ENCODE measurements at places on chromosomes 13 and 19.

- DNase-seq: no peak
These were observed 87.3 kb upstream of the ABCC4 start for GRCh38 chr13:95388420-95389079.

DNA sequence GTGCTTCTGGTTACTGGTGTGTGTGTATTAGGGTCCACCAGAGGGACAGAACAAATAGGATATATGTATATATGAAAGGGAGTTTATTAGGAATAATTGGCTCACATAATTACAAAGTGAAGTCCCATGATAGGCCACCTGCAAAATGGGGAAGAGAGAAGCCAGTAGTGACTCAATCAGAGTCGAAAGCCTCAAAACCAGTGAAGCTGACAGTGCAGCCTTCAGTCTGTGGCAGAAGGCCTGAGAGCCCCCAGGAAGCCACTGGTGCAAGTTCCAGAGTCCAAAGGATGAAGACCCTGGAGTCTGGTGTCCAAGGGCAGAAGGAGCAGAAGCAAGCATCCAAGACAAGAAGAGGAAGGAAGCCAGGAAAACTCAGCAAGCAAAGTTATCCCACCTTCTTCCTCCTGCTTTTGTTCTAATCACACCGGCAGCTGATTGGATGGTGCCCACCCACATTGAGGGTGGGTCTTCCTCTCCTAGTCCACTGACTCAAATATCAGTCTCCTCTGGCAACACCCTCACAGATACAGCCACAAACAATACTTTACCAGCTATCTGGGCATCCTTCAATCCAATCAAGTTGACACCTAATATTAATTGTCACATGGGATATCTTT, 21.7 kb upstream of the SCEL start:
- DNase-seq: no peak

DNA sequence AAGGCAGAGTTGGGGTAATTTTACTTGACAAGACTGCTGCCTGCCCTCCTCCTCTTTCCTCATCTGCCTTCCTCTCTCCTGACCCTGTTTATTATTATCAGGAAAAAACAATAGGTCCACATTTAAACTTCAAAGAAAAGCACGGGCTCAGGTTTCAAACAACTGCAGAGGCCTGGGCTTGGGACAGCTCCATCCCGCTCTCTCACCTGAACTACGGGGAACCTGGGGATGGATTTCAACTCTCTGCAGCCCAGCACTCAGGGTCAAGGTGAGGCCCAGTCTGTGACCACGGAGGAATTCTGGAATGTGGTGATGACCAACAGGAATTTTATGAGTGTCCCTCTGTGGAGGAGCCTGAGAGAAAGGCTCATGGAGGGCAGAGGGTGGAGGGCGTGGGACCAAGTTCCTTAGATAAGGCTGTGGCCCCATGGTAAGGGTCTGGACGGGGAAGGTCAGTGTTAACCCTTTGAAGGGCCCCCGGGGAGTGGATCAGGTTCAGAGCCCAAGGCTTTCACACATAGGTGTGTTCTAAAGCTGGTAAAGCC, 220.8 kb upstream of the MAB21L1 start:
- DNase-seq: no peak

GRCh38 chr13:108272333-108272732, 2.8 kb downstream of the TNFSF13B start:
- no peak for DNase-seq

DNA sequence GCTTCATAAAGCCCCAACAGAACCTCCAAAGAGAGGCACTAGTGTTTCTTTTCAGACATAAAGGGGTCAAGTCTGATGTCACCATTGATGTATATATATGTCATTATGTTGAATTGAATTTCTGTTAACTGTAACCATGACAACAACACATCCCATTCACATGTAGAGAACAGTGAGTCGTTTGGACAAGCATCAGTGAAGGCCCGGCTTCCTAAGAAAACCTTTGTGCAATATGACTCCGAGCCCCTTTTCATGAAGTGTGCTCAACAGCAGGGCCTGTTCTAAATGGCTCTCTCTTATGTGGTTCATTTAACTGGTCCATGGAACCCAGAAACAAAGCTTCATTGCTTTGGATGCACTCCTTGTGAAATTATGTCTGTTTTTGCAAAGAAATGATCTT, 67.2 kb upstream of the UBL3 start:
- no peak for DNase-seq

GRCh38 chr13:106527826-106528225, 7.6 kb downstream of the EFNB2 start:
- no peak for DNase-seq

DNA sequence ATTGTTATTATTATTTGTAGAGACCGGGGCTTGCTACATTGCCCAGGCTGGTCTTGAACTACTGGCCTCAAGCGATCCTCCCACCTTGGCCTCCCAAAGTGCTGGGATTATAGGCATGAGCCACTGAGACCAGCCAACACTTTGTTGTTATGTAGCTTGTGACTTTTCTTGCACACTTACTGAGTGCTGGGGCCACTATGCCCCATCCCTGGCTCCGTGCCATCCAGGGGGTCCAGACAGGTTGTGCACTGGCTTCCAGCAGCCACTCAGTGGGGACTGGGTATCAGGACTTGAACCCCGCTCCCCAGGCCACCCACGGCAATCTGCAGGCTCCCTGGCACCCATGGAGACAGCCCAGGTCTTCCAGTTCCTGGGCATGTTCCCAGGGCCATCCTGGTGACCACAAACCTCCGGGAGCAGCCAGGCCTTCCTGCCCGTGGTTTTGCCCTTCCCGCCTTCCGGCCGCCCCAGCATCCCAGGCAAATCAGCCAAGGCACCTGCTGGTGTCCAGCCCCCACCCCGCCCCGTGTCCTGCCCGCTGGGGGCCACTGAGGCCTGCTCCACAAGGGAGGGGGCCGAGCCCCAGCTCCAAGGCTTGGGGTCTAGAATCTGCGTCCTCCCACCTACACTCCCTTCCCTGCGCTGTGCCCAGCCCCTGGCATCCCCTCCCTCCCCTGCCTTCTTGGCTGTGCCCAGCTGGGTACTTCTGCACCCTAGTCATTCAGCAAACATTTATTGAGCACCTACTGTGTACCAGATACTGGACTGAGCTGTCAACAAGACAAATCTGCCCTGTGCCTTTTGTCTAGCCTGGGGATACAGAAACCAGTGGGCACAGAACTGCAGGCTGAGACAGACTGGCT, 23.7 kb upstream of the SEMA6B start:
- no peak for DNase-seq

DNA sequence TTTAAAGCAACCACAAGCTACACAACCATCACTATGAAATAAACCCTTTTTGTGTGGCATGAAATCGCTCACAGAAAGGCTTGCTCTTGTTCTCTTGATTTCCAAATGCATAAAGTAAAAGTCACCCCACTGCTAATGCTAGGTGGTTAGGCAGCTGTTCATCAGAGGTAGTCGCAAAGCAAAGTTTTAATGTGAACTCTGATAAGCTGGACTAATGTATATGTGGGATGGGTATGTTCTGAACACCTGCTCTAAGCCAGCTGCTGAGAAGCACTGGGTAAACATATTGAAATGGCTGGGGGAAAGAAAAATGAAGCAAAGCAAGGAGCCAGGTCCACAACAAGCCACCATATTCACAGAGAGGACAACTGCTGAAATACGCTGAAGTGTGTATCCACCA, 142.3 kb downstream of the KLF12 start:
- DNase-seq: no peak

DNA sequence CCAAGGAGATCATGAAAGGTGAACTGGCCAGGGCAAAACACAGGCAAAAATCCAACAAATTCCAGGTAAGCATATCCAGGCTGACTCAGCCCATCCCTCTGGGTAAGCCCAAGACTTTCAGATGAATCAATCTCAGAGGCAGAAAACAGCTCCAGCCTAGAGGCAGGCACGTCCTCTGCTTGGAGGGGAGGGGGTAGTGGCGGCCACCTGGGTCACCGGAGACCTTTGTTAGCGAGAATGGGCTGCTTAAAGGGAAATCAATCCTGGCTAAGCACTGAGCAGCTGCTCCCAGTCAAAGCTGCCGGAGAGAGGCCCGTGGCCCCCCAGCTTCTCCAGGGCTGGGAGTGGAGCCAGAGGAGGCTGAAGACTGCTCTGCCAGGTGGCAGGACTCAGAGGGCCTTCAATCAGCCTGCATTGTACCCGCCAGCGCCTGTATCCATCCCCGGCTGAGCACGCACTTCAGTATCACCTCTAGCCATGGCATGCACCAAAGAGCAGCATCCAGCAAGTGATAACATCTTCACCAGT, 48.2 kb downstream of the PIN1 start:
- DNase-seq: no peak

DNA sequence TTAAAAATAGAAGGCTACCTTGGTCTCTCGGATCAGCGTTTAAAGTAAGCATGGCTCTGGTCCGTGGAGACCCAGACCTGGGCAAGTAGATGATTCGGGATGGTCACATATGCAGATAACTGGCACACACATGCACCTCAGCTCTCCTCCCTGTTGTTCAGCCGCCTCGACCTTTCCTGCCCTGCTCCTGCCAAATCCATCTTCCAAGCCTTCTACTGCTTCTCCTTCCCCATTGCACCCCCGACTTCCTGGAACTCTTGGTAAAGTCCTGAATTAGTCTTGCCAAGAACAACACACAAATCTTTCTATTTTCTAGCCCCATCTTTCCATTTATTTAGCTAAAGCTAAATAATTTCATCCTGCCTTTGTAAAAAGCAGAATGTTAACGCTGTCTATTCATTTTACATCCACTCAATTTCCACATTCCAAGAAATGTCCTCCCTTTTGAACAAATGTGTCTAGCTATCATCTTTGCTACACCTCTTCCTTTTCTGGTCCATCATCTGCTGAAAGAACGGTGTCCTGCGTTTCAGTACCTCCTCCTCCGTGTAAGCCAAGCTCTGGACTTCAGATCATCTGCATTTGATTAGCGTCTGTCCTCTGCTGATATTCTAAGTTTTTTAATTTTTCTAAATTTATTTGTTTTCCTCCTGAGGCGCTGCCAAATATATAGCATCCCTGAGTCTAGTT, 92.5 kb downstream of the ZIC5 start:
- DNase-seq: no peak

DNA sequence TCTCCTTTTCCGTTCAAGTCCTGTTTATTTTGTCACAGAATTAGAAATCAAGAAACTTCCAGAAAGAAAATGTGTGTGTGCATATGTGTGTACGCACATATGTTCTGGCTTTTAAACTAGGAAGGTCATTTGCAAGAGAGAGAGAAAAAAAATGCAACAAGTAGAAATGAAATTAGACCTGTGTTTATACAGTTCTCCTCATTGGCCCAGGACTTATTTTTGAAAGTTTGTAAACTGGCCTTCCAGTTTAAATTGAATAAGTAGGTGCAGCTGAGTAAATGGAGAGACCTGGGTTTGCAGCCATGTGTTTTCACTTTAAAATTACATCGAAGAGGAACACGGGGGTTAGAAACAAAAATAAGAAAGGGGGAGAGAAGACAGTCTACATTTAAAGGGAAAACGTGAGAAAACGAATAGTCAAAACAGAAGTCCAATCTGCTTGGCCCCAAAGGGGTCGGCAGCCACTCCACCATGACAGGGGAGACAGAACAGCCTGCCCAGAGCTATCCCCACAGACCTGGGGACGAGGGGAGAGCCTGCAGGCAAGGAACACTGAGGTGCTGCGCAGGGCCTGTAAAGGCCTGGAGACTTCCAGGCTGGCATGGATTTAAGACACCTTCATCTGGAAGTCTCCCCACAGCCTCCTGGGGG, 216.8 kb upstream of the MAB21L1 start:
- DNase-seq: no peak

- DNase-seq: no peak
These were observed 14.6 kb downstream of the ACER1 start for GRCh38 chr19:6318772-6319171.

DNA sequence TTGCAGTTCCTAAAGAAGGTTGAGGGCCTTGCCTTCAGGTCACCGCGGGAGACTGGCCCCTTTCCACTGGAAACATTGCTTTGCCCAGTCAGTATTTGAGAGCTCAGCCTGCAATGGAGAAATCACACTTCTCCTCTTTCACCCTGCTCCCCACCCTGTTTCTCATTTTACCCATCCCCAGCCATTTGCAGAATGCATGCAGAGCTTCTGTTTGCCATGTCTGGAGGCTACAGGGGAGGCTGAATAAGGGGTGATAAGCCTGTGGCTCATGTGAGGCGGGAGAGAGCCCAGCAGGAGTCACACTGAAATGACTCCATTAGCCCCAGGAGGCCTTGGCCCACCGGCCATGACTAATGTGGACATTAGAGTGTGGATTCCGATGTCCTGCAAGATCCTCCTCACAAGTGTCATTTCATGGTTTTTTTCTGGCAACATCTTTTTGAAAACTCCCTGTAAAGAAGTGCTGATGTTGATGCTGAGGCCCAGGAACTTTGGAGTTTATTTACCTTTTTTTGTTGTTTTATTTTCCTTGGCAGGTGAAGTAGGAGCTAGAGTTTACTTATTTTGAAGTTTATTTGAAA, 6.3 kb downstream of the SPINT2 start:
- no peak for DNase-seq

- peak; percentile 80 for DNase-seq
These were observed 11.6 kb upstream of the NFIX start for GRCh38 chr19:12983542-12984142.

DNA sequence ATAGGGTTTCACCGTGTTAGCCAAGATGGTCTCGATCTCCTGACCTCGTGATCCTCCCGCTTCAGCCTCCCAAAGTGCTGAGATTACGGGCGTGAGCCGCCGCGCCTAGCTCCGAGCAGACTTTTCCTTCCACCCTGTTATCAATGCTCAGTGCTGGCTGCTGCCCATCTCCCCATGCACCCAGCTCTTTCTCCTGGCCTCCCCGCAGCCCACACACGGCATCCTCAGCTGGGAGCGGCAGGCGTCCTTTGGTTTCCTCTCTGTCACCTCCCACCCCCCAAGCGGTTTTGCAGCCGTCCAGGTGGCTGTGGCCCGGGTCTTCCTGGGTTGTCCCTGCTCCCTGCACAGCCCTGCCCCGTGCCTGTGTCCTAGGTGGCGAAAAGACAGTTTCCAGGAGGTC, 12.1 kb downstream of the PRR22 start:
- no peak for DNase-seq
